ENCODE measurements at places on chromosomes 5 and 9. TPM values are rescaled to one million over a fixed set of nuclear protein-coding genes. Genes with fewer than 3 reads are reported as not detected.
A peak's percentile ranks its signal among the peaks of the same experiment; 100 is the strongest.

GRCh38 chr5:110268985-110269384, 457.5 kb downstream of the TMEM232 start:
- DNase-seq, result no peak

GRCh38 chr9:98887918-98888510, 55.7 kb upstream of the COL15A1 start:
- no peak for DNase-seq

- DNase-seq, result no peak
Observed at GRCh38 chr5:62828742-62829603, 250.4 kb downstream of the LRRC70 start.

- peak; percentile 35 for DNase-seq
Observed at GRCh38 chr5:7897014-7897600, 28.2 kb downstream of the MTRR start.

Gene RGS14
- 97.6 TPM for total RNA-seq

Gene IZUMO3
- not detected for total RNA-seq

Gene SPINK4
- total RNA-seq, result not detected

Gene NR2F1-AS1
- total RNA-seq, result not detected

Gene PHF19
- total RNA-seq, result 15.6 TPM

Gene MYMK
- total RNA-seq, result not detected

Measured in Caki2 (cell line).